Fibroblast of skin of left quadriceps (primary cell): ENCODE measurements at places on chromosomes 5 and 9.
A peak's percentile ranks its signal among the peaks of the same experiment; 100 is the strongest.

GRCh38 chr9:35871545-35871944 lies 1.3 kb upstream of the OR13J1 start:
- DNase-seq: no peak

GRCh38 chr9:326667-327066 lies 112.0 kb downstream of the DOCK8 start:
- DNase-seq: no peak

DNA sequence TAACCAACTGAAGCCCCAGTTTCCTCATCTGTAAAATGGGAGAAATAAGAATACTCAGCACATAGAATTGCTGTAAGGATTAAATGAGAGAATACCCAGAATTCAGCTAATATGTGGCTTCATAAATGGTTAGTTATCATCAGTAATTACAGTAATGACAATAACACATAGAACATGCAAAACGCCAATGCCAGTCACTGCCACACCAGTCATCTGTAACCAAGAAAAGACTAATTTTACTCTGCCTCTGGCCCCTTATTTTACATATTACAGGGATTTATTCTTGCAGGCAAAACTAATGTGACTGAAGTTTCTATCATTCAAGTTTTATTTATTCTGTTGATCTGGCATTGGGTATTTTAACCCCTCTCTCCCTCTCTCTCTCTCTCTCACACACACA lies 46.5 kb downstream of the EBF1 start:
- no peak for DNase-seq

DNA sequence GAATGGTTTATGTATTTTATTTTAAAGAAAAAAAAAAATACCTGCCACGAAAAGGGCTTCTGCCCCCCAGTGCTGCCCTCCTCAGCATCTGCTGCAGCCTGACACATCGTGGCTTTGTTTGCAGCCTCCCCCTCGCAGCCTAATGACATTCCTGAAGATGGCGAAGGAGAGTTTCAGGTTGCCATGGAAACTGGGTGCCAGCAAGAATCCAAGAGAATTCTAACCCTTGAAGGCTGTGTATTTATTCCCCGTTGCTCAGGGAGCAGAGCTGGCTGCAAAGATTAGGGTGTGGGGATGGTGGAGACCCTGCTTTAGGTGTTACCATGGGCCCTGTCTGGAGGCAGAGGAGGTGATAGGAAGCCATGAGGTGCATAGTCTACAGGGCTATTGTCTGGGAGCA lies 126.6 kb downstream of the NSG2 start:
- DNase-seq: no peak

GRCh38 chr5:99099691-99100090 lies 170.9 kb upstream of the CHD1 start:
- DNase-seq: no peak

GRCh38 chr5:80302636-80303035 lies 17.2 kb upstream of the SPZ1 start:
- no peak for DNase-seq

DNA sequence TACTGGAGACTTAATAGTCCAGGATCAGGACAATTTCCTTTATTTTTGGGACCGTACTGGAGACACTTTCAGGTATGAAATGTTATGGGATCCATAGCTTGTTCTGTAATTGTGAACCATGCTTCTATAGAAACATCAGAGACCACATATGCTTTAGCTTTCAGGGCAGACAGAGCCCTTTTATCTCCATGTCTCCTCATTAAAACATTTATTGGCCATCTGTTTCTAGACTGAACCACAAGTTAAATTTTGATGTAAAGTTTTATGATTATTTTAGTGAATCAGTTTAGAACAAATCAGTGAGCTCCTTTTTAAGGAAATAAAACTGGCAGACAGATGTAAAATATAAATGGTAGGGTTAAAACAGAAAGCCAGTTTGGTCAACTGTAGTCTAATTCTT lies 62.0 kb downstream of the SLC27A6 start:
- no peak for DNase-seq

GRCh38 chr5:154359221-154359573 lies 86.6 kb upstream of the SAP30L start:
- DNase-seq: no peak

DNA sequence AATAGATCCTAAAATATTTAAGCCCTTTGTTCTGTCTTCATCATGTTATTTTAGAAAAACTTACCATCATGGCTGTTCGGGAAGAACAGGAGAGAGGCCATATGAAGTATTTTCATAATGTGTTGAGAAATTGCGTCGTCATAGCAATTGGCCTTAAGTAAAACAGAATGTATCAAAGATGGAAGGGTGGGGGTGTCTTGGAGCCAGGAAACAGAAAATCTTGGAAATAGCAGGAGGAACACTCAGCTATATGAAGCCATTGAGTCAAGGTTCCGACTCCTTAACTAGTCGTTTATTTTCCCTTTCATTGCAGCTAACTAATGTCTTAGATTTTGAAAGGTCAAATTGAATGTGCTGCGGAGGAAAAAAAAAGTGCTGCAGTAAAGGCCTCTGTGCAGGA lies 1.3 kb downstream of the SPTAN1 start:
- peak; percentile 43 for DNase-seq

DNA sequence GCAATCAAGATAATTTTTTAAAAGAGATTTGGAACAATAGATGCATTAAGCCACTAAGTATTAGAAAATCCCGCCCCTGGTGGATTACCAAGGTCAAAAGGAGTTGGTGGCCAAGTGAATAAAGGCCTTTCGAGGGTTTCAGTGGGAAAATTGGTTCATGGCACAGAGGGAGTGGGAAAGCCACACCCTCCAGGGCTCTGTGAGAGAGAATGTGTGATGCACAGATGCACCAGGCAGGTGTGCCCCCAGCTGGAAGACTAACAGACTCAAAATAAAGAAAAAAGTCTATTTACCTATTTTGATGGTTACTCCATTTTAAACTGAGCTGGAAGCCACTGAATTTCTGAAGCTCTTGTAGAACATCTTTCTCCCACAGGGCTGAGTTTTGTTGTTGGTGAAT lies 278.0 kb downstream of the DRD1 start:
- no peak for DNase-seq

DNA sequence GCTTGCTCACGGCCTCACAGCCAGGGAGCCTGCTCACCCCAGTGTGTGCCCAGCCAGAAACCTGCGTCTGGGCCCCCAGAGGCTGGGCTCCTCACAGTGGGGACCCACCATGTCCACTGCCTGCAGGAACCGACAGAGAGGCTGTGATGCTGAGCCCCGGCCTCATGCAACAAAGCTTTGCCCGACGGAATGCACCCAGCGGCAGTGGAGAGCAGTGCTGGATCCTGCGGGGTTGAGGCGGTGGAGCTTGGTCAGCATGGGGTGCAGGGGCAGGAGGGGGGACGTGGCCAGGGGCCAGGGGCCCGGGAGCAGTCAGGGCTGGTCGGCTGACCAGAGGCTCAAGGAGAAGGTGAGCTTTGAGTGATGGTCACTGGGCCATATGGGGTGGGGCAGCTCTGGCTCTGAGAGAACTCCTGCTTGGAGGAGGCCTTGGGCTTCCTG lies 7.7 kb upstream of the CEP72 start:
- no peak for DNase-seq

GRCh38 chr5:89968958-89969381 lies 440.6 kb downstream of the CETN3 start:
- DNase-seq: peak; percentile 20

- no peak for DNase-seq
Measured at GRCh38 chr5:84080908-84081307, 303.8 kb downstream of the EDIL3 start.

- no peak for DNase-seq
Measured at GRCh38 chr9:114619191-114619761, 8.2 kb downstream of the TMEM268 start.

DNA sequence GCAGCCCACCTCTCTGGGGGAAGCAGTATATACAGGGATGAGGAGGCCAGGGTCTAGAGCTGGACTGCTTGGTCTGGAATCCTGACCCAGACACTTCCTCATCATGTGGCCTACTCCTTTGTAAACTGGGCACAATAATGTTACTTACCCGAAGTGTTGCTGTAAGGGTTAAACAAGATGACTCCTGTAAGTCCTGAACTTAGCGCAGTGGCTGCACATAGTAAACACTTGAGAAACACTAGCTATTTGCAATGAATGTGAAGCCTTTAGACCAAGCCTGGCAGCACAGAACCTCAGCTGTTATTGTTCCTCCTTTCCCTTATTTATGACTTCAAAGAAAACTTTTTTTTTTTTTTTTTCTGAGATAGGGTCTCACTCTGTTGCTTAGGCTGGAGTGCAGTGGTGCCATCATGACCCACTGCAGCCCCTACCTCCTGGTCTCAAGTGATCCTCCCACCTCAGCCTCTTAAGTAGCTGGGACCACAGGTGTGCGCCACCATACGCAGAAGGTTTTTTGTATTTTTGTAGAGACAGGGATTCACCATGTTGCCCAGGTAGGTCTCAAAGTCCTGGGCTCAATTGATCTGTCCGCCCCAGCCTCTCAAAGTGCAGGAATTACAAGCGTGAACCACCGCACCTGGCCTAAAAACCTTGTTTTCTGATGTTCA lies 96.2 kb upstream of the IL6ST start:
- DNase-seq: no peak

GRCh38 chr9:5361326-5362010 lies 21.8 kb upstream of the RLN1 start:
- no peak for DNase-seq

GRCh38 chr9:89810431-89810830 lies 205.6 kb downstream of the GADD45G start:
- no peak for DNase-seq

- no peak for DNase-seq
Measured at GRCh38 chr5:175328176-175328575, 115.8 kb downstream of the DRD1 start.

DNA sequence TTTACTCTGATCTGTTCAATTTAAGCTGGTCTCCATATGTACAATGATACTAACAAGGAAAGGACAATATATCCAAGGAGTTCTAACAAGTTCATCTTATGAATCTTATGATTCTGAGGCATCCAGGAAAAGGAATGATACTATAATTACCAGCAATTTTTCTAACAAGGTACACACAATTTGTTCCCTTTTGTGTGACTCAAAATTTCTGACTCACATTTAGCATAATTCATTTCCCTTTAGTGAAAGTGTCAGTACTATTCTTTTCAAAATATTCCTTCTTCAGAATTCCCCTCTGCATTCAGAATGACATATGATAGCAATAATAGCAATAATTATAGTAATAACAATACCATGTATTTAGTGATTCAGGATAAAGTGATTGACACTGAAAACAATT lies 594.8 kb downstream of the DMRTA1 start:
- DNase-seq: no peak
